ENCODE measurements at places on chromosomes 16 and 17.
A peak's percentile ranks its signal among the peaks of the same experiment; 100 is the strongest.

DNA sequence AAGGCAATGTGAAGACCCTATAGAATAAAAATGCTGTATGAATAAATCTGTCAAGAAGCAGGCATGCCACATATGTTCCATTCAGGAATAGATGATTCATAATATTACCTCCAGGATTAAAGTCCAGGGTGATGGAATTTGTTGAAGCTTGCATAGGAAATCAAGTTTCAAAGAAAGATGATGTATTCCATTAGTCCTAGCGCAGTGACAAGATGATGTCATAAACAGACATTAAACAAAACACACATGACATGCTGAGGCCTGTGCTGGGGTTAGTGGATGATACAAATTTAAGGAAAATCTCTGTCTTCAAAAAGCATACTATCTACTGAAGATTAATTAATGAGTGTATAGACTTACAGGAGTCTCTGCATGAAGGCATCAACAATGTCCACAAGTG is 1025.2 kb downstream of the CDH11 start:
- no peak for DNase-seq

GRCh38 chr16:8239443-8239842 is 350.9 kb downstream of the TMEM114 start:
- DNase-seq: no peak

- DNase-seq: no peak
These were observed 13.7 kb downstream of the CAMKK1 start for GRCh38 chr17:3879186-3879585.

DNA sequence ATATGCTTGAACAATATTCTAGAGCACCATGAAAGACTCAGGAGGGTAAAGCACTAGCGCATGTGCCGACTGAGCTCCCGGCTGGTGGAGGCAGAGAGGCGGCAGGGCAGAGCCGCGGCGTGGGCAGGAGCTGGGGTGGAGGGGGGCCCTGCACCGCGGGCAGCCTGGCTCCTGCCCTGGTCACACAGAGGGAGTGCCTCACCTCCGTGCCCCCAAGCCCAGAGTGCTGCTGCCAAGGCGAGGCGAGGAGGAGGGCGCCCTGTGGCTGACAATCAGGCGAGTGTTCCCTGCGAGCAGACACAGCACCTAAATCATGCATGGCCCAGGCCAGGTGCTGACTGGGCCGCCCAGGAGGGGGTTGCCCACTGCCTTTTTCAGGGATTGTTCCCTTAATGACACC is 105.8 kb upstream of the TNRC6C start:
- no peak for DNase-seq

DNA sequence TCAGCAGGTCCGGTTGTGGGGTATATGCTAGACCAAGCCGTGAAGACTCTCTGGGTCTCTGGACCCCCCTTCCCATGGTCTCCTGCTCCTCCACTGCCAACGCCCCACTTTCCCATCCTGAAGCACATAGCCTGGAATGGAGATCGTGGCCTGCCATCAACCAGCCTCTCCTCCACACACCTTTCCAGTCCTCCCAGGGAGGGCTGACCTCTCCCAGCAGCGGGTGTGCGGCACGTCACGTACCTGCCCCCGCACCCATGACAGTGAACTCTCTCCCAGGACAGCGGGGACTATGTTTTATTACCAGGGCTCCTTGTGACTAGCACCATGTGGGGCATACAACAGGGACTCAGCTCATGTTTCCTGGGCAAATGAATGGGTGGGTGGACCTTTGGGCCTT is 1.8 kb downstream of the PRM3 start:
- no peak for DNase-seq

DNA sequence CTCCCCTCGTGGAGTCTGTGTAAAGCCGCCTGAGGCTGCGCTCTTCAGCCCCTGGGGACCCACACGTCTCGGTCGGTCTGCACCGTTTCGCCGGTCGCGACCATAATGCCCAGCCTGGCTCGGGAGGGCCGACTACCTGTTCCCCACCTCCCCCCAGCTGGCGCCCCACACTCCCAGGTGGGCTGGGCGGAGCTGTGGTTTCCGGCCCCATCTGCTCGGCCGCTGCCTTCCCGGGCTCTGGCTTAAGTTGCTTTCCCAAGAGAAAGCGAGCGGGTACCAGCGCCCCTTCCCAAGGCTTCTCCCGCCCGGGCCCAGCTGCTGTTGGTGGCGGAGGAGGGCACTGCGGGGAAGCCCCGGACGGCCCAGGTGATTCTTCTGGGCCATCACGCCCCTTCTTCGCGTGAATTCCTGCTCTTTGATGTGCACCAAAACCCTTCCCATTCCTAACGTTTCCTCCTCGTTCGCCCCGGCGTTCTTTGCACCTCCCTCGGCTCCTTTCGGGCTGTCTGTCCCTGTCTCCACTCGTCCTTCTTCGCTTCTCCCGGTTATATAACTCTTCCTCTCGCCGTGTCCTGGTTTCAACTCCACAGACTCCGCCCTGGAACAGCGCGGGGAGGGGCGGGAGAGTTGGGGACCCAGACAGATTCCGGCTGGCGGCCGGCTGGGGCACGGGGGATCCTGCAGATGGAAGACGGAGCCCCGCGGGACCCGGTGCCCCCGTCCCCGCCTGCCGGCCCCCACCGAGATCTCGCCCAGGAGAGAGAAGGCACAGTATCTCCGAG is 2.0 kb downstream of the KDM6B start:
- DNase-seq: peak; percentile 48

DNA sequence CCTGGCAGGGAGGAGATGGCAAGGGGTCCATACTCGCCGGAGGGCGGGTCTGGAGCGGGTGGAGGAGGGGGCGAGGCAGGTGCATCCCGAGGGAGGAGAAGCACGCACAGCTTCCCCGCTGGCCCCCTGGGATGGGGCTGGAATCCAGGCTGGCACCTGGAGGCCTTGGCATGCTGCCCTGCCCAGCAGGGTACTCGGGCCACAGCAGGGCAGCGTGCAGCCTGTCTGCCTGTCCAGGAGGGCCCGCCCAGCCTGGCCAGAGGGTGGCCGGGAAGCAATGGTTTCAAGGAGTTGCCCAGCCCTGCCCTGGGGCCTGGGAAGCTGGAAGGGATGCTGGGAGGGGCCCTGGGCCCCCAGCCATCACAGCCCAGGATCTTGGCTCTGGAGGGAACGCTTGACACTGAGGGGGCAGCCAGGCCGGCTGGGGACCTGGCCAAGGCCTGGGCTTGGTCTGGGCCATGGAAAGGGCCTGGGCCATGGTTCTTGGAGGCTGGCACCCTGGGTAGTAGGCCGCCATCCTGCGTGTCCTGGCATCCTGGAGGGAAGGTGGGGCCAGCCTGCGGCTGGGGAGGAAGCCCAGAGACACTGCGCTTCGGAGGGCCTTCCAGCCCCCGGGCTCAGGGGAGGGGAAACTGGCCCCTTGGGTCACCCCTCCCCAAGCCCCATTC is 1.1 kb downstream of the GLIS2 start:
- DNase-seq: no peak
